CD4-positive, CD25-positive, alpha-beta regulatory T cell (primary cell): ENCODE measurements at places on chromosomes 2 and 18.

GRCh38 chr2:63736354-63736753 lies 105.3 kb upstream of the UGP2 start:
- no peak for DNase-seq

GRCh38 chr2:224658780-224659405 lies 57.3 kb downstream of the CCDC195 start:
- DNase-seq = no peak

DNA sequence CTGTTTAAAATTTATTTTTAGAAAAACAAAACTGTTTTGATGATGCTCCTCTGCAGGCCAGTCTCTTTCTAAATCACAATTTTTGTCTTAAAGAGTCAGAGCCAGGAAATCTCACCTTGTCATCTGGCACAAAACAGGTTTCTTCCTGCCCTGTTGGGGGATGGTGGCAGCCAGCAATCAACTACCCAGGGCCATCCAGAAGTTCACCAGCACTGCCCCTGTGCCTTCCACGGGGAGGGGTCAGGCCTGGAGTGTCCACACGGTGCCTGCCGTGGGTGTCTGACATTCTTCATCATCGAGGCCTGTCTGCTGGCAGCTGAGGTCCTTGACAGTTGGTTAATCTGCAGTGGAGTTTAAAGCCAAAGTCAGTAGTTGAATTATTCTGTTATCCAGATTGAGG lies 40.0 kb upstream of the BMP10 start:
- peak; percentile 53 for DNase-seq

DNA sequence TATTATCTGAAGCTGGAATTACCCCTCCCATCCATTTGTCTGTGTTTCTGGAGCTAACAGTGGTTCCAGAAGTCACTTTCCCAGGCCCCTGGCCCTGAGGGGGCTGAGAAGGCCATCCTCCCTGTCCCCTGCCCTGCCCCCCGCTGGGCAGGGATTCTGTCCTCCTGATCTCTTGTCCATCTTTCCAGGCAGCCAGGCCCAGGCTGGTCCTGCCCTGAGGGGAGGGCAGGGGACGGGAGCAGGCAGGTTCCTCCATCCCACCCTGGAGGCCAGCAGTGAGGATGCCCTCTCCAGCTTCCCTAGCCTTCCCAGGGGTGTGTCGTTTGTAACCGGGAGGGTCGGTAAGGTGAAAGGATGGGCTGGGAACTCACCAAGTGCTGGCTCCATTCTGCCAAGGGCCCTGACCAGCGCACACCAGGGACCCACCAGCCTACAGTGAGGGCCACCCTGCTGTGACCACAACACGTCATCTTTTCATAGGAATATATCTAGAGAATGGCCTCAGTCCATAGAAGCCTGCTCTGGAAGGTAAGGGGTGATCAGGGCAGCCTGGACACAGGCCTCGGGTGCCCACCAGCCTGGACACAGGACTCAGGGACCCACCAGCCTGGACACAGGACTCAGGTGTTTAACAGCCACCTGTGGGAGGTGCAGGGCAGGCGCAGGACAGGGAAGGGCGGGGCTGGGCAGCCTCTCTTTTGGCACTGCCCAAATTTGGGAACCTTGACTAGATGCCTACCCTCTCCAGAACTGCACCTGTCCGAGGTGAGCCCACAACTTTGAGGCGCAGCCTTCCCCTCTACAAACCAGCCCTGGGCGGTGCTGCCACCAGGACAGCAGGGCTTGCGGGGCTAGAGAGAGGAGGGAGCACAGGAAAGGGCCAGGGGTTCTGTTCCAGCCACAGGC lies 35.8 kb upstream of the GPC1 start:
- no peak for DNase-seq

GRCh38 chr2:216235462-216235861 lies 126.3 kb downstream of the XRCC5 start:
- no peak for DNase-seq
